ENCODE measurements at places on chromosomes 12 and 14. TPM values are rescaled to one million over a fixed set of nuclear protein-coding genes. Genes with fewer than 3 reads are reported as not detected.

GRCh38 chr14:54000341-54000811 is 43.8 kb upstream of the BMP4 start:
- DNase-seq, result no peak

DNA sequence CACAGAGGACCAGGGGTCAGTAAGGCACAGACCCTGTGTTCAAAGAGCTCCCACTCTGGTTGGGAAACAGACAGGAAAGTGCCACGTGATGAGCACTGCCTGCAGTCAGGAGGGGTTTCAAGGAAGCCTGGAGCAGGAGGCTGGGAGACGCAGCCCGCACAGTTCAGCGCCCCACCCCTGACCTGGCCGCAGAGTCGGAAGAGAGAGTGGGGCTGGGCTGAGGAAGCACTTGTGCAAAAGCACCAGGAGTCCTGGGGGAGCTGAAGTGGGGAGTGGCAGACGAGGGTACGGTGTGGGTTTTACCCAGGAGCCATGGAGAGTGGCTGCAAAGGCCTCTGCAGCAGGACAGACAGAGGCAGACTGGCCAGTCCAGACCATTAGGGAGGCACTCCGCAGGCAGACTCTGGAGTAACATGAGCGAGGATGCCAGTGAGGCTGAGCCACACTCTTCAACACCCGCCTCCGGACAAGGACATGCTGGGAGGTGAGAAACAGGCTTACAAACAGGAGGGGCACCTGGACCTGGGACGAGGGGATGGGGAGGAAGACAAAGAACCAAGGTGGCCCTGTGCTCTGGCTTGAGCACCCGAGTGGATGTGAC is 85.7 kb upstream of the GPR68 start:
- no peak for DNase-seq

DNA sequence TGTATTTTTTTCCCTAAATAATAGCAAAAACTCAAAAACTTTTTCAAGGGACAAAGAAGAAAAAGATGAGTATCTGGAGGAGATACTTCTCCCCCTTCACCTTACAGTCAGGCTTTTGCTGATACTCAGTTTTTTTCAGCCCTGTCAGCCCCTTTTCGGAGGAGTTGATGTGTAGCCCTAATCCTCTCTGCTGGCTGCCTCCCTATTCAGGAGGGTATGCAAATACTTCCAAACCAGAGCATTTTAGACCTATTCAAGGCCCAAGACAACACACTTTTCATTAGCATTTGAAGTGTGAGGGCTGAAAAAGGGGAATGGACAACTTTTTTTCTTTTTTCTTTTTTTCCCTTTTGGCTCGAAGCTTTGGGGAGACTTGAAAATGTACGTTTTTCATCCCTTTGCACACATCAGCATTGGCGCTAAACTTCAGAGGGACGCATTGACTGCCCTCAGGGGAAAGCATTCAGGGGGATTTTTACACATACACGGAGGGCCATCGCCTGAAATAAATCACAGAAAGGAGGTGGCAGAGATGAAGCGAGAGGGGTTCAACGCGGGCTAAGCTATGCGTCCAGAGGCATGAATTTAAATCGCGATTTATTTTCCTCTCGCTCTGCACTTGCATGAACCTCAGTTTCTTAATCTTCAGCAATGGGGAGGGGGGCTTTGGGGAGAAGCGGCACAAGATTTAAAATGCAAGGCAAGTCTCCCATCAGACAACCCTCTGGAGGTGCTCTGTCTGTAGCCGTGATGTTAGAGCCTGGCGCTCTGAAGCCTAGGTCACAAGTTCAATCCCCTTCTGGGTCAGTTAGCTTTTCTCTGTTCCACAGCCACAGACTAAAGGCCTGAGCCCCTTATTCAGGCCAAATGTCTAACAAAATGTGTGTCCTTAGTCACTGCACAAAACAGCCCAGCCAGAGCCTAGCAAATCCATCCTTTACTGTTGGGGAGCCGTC is 86.3 kb downstream of the ASCL1 start:
- no peak for DNase-seq

The ABCD4 gene
- total RNA-seq, result 13.2 TPM

The GPR137C gene
- total RNA-seq, result 0.26 TPM
